ENCODE measurements at places on chromosomes 4 and X.

- no peak for DNase-seq
These were observed 21.9 kb downstream of the TXK start for GRCh38 chr4:48112017-48112667.

DNA sequence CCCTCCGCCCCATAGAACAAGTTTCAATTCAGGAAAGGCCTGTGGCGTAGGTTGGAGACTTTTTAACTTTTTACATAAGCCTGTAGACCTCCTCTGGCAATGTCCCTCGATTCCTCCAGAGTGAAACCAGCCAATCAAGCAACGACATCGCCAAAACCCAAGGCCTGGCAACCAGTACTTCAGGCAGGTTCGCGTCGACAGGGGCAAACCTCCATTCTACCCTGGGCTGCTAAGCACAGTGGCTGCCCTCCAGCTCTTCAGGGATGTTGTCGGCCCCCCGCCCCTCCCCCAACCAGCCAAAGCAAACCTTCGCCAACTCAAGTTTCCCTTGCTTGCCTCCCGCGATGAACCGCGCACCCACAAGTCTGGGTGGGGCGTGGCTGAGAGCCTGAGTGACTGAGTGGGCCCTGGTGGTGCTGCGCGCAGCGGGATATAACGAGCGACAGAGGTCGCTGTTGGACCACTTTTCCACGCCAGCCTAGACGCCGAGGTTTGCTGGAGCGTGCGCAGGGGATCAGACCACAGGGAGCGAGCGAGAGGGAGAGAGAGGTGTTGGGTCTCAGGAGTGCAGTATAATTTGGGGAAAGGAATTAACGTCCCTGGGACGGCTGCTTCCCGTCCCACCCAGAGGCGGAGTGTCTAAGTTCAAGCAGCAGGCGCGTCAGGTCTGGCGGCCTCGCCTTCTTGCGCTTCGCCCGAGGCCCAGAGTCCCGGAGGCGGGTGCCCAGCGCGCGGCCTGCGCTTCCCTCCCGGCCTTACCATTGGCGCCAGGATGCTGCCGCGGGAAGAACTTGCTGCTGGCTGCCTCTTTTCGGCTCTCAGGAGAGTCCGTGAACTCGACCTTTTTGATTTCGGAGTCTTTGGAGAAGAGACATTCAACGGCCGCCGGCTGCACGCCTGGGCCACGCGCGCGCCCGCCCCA, 9.0 kb upstream of the PITX2 start:
- peak; percentile 75 for DNase-seq

DNA sequence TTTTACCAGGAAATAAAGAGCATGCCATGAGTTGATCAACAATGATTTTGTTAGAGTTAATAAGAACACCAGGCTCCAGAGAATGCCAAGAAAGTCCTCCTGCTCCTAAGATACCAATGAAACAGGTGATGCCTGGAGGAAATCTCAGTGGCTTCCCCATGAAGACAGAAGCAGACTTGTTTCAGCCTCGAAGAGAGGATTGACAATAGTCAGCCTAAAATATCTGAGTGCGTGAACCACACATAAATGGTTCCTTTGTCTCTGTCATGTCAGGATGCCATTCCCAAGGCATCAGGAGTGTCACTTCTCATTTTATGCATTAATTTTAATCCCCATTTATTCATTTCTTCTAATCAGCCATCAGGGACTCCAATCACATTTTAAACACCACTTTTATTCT, 69.6 kb downstream of the PHOX2B start:
- DNase-seq, result no peak

- no peak for DNase-seq
These were observed 803.6 kb upstream of the ADGRL3 start for GRCh38 chr4:60396341-60397049.

- no peak for DNase-seq
These were observed 110.4 kb downstream of the UBE2K start for GRCh38 chr4:39808231-39808749.

GRCh38 chr4:53040459-53040815, 178.3 kb downstream of the RASL11B start:
- DNase-seq, result no peak

- DNase-seq, result no peak
These were observed 129.5 kb upstream of the RBPJ start for GRCh38 chr4:26191353-26191752.

DNA sequence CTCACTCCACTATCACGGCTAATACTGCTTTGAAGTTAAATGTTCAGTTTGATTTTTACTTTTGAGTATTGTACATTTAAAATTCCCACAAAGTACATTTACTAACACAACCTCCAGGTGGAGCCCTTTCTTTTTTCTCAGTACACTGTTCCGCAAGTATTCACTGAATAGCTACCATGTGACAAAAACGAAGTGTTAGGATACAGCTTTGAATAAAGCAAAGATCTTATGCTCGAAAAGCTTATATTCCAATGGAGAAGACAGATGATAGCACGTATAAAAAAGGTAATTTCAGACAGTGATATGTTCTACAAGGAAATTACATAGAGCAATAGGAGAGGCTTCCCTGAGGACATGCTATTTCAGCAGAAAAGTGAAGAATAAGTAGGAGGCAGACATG, 60.7 kb upstream of the ABCG2 start:
- DNase-seq, result no peak

DNA sequence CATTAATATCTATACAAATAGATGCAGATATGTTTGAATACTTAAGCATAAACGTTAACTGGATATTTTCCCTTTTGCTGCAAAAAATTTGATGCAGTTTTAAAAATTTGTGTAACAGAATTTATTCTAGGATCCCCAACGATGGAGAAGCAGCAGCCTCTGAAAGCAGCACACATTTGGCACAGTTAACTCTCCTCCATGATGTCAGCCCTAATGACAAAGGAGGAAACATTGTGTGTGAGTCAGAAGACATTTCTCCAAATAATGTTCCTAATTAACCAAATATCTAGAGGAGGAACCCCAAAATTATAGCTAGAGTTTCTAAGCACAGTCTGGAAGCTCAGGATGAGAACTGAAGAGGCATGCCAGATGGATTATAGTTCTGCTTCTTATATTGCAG, 281.9 kb upstream of the MAD2L1 start:
- no peak for DNase-seq

- DNase-seq, result no peak
These were observed 3.1 kb downstream of the MAMLD1 start for GRCh38 chrX:150365990-150366911.

DNA sequence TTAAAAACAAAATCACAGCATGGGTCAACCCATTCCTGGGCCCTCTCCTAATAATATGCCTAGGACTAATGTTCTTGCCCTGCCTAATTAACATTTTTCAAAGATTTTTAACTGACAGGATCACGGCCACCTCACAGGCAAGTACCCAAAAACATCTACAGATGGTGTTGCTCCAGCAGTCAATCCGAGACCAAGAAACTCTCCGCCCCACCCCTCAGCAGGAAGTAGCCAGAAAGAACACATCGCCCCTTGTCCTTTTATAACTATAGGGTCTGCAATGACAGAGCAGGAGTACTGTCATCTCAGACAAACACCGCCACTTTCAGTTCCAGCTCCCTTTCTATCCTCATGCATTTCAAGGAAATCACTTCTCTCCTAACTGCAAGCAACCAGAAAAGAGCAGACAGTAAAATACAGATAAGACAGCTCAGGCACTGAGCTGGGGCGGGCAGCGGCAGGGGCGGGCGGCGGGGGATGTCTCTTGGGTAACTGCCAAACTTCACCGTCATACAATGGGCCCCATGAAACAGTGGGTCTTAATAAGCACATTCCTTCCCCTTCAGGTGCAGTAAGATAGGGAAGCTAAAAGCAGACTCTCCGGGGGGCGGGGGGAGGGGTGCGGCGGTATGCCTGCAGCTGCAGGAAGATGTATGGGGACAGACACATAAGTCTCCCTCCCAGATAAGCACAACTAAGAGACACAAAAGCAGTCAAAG, 67.4 kb downstream of the ZNF182 start:
- no peak for DNase-seq

GRCh38 chr4:106803083-106803482, 233.0 kb downstream of the DKK2 start:
- DNase-seq, result no peak

- DNase-seq, result no peak
These were observed 82.4 kb upstream of the PACRGL start for GRCh38 chr4:20617678-20618396.

DNA sequence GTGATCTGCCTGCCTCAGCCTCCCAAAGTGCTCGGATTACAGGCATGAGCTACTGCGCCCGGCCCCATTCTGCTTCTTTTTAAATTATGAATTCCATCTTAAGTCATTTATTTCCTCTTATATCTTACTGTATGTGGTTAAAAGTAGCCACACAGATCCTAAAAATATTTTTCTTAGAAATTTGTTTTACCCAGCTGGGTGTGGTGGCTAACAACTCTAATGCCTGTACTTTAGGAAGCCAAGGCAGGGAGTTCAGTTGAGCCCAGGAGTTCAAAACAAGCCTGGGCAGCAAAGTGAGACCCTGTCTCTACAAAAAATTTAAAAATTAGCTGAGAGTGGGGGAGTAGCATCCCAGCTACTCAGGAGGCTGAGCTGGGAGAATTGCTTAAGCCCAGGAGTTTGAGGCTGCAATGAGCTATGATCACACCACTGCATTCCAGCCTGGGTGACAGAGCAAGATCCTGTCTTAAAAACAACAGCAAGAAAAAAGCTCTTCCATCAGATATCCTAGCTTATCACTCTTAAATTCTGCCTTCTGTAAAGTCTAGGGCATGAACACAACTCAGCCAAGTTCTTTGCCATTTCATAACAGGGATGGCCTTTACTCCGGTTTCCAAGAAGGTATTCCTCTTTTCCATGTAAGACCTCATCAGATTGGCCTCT, 15.1 kb upstream of the AFF1 start:
- no peak for DNase-seq

All from non-pigmented ciliary epithelial cell (primary cell).